ENCODE measurements at places on chromosomes 5 and 9.

- no peak for DNase-seq
Observed at GRCh38 chr5:93371893-93372292, 209.1 kb downstream of the NR2F1-AS1 start.

GRCh38 chr5:60323596-60323995 lies 376.4 kb downstream of the DEPDC1B start:
- DNase-seq: no peak

- DNase-seq: no peak
Observed at GRCh38 chr9:130664251-130665028, at the start of gene PRDM12. TSS of gene PRDM12 (plus strand) at chr9:130664594. CDS start at chr9:130664654, 60 bp downstream.

DNA sequence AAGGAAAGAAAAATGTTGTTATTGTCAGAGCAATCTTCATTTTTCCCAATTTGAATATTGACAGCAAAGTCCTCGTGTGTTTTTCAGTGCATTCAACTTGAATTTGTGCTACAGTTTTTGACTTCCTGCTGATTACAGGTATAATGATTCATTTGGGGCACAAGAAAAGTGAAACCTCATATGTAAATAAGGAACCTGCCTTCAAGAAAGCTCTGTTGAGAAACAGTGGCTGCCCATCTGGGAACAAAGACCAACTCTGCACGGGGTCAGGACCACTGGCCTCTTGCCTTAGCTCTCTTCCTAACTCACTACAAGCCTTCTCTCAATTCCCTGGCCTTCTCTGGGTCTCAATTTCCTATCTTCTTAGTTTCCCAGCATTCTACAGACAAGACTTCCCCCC lies 21.0 kb downstream of the TIMD4 start:
- no peak for DNase-seq

DNA sequence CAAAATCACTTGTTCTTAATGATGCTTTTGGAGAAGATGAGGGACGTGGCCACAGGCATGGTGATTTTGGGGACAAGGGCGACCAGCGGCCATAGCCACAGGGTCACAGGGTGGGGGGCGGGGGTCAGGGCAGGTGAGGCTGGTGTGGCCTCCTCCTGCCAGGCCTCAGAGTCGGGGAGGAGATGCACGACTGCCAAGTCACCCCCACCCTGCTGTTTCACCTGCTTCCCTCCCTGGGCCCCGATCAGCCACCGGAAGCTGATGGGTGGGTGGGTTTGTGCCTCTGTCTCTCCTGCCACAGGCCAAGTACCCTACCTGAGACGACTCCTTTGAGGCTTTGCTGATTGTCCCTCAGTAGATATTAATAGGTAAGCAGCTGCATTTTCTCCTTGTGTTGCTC lies 199.3 kb downstream of the PAX5 start:
- DNase-seq: no peak

GRCh38 chr5:119136666-119137318 lies 65.9 kb downstream of the DMXL1 start:
- DNase-seq: no peak

DNA sequence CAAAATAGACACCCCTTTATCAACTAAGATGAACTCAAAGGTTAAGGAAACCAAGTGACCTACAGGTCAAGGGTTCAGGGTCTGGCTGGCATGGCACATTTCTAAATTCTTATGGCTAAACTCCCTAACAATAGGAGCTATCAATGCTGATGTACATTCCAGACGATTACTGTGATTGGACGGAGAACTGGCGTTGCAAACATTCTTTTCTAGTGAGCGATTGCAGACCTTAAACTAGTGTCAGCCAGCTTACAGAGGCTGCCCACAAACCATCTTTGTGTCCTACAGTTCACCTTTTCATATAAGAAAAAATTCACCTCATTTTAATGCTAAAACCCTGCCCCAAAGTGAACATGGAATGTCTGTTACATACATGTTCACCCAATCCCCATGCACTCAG lies 382.9 kb downstream of the MAT2B start:
- DNase-seq: no peak

DNA sequence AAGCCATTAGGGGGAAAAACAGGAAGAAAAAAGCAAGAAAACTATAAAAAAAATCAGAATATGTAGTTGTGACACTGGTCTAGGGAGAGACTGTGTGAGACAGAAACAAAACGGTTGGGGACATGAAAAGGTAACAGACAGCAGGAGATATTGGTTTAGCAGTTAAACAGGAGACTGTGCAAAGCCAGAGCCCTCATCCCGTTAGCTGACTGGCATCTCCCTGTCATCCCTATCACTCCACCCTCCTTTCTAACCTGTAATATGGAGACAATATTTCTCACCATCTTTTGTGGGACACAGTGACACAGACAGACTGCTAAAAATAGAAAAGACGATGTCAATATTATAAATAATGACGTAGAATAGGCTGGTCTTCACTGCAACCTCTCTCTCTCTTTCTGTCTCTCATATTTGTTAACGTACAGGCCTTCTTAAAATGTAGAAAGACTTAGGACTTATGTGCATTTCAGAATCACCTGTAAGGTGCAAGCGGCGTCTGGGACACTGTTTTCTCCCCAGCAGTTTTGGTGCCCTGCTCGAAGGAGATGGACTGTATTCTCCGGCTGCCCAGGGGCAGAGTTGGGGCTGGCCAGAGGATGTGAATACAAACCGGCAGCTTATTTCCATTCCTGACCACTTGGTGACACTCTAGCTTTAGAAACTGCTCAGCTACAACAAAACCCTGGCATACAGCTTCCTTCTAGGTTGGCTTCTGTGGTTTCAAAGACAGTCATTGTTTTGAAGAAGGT lies 190.6 kb downstream of the MAT2B start:
- no peak for DNase-seq

DNA sequence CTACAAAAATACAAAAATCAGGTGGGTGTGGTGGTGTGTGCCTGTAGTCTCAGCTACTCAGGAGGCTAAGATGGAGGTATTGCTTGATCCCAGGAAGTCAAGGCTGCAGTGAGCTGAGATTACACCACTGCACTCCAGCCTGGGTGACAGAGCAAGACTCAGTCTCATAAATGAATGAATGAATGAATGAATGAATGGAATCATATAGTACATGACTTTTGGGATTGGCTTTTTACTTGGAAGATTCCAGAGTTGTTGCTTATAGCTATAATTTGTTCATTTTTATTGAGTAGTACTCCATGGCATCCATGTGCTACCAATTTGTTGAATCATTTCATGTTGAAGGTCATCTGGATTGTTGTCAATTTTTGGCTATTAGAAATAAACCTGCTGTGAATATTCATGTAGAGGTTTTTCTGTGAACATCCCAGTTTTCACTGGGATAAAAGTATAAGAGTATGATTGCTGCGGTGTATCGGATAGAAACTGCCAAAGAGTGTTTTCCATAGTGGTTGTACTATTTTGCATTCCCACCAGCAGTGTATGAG lies 19.9 kb downstream of the ERBIN start:
- no peak for DNase-seq

DNA sequence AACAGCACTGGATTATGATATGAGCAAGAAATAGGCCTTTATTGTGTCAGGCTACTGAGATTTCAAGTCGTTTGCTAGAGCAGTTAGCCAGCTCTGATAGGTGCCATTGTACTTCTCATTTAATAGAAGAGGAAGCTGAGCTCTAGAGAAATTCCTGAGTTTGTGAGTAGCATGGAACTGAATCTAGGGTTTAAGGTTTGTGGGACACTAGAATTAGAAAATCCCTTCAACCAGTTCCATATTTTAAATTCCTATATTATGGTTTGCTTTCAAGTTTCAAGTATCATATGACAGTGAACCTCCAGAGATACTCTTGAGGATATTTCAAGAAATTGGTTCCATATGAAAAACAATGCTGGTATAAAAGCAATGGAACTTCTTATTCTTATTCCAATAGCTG lies 87.6 kb downstream of the ANKRD55 start:
- no peak for DNase-seq

GRCh38 chr9:16591092-16591491 lies 279.4 kb downstream of the BNC2 start:
- DNase-seq: no peak

DNA sequence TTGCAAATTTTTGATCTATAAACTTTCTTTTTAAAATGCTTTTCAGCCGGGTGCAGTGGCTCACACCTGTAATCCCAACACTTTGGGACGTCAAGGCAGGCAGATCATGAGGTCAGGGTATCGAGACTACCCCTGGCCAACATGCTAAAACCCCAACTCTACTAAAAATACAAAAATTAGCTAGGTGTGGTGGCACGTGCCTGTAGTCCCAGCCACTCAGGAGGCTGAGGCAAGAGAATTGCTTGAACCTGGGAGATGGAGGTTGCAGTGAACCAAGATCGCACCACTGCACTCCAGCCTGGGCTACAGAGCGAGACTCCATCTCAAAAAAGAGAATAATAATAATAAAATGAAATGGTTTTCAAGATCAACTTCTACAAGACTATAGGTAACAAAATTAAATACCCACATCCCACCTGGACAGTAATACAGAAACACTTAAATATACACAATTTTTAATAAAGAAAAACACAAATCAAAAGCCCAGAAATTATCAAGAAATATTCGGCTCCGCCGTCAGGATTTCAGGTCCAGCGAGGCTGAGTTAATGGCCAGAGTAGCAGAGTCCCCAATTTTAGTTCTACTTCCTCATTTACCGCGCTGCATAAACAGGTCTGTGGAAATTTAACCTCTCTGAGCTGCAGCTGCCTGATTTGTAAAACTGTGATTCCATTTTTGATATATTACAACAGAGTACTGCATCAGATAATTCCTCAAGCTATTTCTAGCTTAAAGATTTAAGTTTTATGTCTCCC lies 4.0 kb downstream of the TUT7 start:
- DNase-seq: no peak

DNA sequence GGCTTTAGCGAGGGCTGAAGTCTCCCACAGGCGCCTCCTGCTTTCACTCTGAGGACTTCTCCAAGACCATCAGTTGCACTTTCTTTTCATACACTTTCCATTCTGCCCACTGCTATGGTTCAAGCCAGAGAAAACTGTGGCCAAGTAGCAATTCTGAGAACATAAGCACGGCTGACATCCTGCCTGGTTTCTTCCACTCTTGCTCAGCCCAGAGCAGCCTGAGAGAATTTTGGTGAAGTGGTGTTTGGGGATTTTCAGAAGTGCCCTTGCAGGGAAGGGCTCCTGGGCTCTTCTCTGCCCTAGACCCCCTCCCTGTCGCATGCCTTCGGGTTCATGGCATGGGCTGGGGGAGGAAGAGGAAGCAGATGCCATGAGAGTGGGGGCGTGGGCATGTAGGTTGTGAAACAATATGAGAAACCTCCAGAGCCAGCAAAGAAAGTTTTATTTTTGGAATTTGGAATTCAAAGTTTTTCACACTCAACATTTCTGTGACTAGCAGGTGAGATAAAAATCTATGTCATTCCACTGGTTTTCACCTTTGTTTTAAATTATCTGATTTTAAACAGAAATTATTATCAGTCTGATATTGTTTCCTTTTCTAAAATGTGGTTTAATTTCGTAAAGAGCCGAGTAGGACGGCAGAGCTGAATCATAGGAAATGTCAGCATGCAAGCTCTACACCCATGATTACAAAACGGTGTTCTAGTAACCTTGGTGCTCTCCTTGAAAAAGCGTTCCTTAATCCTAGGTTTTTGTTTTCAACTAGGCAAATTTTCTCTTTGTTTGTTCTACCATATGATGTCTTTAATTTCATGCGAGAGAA lies 27.8 kb upstream of the TNFSF8 start:
- peak; percentile 42 for DNase-seq

DNA sequence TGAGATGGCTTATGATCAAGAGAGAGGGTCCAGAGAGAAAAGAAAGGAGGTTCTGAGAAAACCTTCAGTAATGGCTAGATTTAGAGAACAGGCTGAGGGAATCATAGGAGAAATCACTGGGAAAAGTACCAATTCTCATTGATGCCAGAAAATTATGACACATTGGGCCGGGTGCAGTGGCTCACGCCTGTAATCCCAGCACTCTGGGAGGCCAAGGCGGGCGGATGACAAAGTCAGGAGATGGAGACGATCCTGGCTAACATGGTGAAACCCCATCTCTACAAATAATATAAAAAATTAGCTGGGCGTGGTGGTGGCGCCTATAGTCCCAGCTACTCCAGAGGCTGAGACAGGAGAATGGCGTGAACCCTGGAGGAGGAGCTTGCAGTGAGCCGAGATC lies 29.5 kb upstream of the PLIN2 start:
- DNase-seq: no peak
